Naive thymus-derived CD4-positive, alpha-beta T cell (primary cell): ENCODE measurements at places on chromosomes 6 and 20. TPM values are rescaled to one million over a fixed set of nuclear protein-coding genes. Genes with fewer than 3 reads are reported as not detected.

GRCh38 chr6:105815661-105816555 is 270.2 kb upstream of the PRDM1 start:
- H3K27me3 ChIP-seq, result no peaks in the 10 kb centered on the region
- no peak overlapping the region for H3K27ac ChIP-seq
- H3K36me3 ChIP-seq, result no peaks in the 10 kb centered on the region
- no peaks in the 10 kb centered on the region for H3K4me1 ChIP-seq

DNA sequence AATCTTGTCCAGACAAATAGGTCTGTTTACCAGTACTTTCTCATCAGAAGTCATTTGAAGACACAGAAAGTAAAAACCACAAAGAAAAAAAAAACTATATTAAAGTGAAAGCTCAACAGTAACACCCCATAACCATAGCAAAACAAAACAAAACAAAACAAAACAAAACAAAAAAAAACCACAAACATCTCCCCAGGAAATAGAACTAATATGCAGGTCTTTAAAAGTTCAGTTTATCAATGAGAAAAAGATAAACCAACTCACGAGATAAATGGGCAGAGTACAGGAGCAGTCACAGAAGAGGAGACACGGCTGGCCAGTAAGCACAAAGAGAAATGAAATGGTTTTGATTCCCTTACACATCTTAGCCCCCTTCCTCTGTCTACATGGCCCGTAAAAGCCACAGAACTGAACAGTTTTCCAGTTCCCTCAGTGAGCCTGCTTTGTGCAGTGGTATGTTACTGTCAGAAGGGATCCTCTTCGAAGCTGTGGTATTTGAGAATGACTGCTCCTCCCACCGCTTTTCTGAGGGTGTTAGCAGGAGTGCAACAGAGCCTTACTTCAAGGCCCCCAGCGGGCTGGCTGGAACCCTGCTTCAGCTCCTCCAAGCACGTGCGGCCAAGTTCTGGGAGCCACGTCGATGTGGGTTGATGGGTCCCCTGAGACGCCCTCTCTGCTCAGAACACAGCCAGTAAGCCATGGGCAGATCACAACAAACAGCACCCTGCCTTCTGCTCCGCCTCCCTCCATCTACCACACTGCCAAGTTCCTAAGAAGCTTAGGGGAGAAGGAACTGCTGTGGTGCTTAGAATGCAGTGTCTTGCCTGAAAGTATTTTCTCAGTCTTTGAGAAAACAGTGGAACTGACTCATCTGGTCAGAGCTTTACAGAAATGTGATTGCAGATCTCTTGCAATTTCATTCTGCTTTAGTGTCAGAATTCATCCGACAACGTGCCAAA is 14.0 kb downstream of the UST start:
- no peaks in the 10 kb centered on the region for H3K27me3 ChIP-seq
- H3K4me3 ChIP-seq, result peak overlapping the region; percentile 46

GRCh38 chr6:14659841-14660240 is 542.3 kb downstream of the CD83 start:
- no peaks in the 10 kb centered on the region for H3K27me3 ChIP-seq
- H3K27ac ChIP-seq, result no peak overlapping the region
- H3K4me1 ChIP-seq, result peaks cover 58% of the 10 kb centered on the region
- no peak for DNase-seq
- H3K4me3 ChIP-seq, result no peak overlapping the region

- peaks cover 4% of the 10 kb centered on the region for H3K4me1 ChIP-seq
- H3K27me3 ChIP-seq, result no peaks in the 10 kb centered on the region
- H3K27ac ChIP-seq, result no peak overlapping the region
- no peak for DNase-seq
- no peak overlapping the region for H3K4me3 ChIP-seq
- no peaks in the 10 kb centered on the region for H3K36me3 ChIP-seq
Measured at GRCh38 chr6:151475653-151476523, 17.9 kb upstream of the CCDC170 start.

DNA sequence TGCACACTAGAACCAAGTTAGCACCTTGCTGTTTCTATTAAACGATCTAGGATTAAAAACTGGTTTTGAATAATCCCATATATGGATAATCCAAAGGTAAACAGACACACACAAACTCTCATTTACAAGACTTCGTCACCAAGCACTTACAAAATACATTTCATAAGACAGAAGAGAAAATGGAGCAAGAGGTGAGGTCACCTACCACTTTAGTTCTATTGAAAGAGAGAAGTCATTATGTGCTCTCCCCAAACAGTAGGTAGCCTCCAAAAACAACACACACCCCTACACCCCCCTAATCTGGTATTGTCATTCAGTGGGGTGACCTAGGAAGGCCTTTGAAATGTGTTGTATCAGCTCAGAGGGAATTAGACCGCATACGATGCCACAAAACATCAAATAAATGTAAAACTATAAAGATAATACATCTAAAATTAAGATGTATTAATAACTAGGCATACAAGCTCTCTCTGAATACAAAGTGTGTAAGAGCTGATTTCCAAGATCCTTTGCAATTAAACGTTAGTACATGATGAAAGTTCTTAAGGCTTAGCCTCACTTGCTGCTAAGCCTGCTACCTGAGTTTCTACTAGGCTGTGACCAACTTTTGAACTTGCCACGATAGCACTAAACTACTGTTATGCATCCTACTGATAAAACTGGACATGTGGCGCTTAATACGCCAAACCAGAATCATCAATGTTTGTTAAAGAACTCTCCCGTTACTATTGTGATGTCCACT is 1.6 kb downstream of the SRPK1 start:
- H3K27me3 ChIP-seq, result no peaks in the 10 kb centered on the region
- peak; percentile 18 for DNase-seq
- H3K27ac ChIP-seq, result peak overlapping the region; percentile 76
- peaks cover 12% of the 10 kb centered on the region for H3K4me1 ChIP-seq
- H3K4me3 ChIP-seq, result peak overlapping the region; percentile 81

DNA sequence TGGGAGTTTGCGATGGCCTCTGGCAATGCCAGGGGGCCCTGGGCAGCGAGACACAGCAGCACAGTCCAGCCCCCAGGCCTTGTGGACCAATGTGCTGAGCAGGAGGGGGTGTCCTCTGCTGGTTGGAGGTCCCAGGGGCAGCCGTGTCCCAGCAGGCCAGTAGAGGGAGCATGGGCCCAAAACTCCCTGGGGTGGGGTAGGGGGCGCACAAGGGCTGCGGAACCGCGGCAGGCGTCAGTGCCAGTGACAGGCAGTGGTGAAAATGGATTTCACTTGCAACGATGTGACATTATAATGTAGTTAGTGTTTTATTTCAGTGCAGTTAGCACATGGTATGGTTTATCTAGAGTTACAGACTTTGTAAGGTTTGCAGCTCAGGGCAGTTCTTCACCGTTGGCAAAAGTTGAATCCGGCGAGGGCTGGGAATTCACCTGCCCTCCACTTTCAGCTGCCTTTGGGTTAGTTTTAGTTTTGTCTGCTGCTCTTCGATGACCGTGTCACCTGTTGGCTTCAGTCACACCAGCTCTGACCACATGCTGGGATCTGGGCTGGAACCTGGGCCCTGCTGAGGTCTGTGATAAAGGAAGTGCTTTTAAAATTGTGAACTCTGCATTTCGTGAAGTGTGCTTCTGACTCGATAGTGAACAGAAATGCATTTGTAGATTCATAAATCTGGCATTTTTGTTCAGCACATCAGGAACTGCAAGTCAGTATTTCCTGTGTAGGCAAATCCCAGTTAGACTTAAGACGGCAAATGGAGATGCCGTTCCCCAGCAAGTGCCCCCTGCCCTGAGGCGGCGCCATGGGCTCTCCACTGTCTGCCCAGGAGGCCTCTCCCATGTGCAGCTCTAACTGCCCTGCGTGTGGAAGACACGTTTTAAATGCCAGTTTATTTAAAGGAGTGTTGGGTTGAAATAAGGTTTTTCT is 46.8 kb downstream of the PYGB start:
- H3K4me3 ChIP-seq, result no peak overlapping the region
- no peaks in the 10 kb centered on the region for H3K27me3 ChIP-seq
- no peak overlapping the region for H3K27ac ChIP-seq

GRCh38 chr6:117506907-117507306 is 24.4 kb downstream of the DCBLD1 start:
- no peaks in the 10 kb centered on the region for H3K36me3 ChIP-seq
- no peak overlapping the region for H3K27ac ChIP-seq
- no peak overlapping the region for H3K4me3 ChIP-seq
- DNase-seq, result no peak

DNA sequence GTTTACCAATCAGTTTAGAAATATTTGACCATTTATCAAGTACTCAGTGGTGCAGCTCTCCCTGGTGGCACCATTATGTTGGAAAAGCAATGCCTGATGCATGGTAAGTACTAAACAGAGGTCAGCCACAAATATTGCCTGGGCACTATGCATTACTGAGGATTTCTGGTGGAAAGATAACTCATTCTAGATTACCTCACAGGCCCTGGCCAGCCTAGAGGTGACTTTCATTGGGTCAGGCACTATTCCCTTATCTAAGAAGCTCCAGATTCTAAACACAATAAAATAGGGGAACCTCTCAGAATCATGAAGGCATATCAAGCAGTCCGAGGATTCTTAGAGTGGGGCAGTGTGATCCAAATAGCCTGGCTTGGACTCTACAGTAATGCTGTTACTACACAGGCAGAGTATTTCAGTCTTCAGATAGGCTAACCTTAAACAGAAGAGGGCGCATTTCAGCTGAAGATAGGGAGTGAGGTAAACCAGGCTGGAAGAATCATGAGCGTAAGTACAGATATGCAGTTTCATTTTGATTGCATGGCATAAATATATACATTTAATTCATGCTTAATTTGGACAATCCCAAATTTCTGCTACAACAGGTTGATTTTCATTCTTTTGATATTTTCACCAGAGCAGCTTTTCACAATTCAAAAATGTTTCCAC is 12.1 kb downstream of the LGSN start:
- no peak overlapping the region for H3K27ac ChIP-seq
- H3K27me3 ChIP-seq, result no peaks in the 10 kb centered on the region
- no peaks in the 10 kb centered on the region for H3K36me3 ChIP-seq
- H3K4me3 ChIP-seq, result no peak overlapping the region
- no peaks in the 10 kb centered on the region for H3K4me1 ChIP-seq
- no peak for DNase-seq

- H3K27ac ChIP-seq, result no peak overlapping the region
- no peaks in the 10 kb centered on the region for H3K27me3 ChIP-seq
- no peak overlapping the region for H3K4me3 ChIP-seq
Measured at GRCh38 chr6:35363293-35363750, 21.0 kb downstream of the PPARD start.

DNA sequence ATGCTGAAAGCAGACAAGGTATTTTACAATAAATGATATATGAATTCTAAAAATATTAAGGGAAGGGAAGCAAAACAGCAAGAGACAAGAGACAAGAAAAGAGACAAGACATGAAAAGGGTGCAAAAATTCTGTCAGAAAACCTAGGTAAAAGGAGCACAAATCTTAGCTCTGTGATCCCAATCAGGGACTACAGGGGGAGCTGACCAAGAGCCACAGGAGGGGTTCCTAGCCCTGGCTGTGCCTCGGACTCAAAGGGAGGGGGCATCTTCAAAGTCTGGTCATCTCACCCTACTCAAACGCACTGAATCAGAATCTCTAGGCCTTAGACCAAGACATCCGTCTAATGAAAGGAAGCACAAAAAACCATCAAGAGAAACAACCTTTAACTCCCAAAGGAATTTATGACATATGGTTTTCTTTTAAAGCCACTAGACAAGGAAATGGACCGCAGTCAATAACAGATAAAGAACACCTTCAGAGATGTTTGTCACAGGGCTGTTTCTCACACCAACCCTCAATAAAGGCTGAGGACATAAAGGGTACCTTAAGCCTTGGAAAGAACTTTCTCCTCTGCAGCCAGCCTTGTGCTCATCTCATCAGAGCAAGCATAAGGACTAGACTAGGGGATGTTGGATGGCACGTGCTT is 130.4 kb upstream of the CDYL start:
- no peaks in the 10 kb centered on the region for H3K4me1 ChIP-seq
- no peak for DNase-seq
- no peak overlapping the region for H3K27ac ChIP-seq
- no peaks in the 10 kb centered on the region for H3K36me3 ChIP-seq
- H3K4me3 ChIP-seq, result no peak overlapping the region

GRCh38 chr20:38060536-38060935 is 27.0 kb downstream of the RPRD1B start:
- no peaks in the 10 kb centered on the region for H3K4me1 ChIP-seq
- no peak for DNase-seq
- H3K36me3 ChIP-seq, result peaks cover 31% of the 10 kb centered on the region
- H3K27ac ChIP-seq, result no peak overlapping the region

DNA sequence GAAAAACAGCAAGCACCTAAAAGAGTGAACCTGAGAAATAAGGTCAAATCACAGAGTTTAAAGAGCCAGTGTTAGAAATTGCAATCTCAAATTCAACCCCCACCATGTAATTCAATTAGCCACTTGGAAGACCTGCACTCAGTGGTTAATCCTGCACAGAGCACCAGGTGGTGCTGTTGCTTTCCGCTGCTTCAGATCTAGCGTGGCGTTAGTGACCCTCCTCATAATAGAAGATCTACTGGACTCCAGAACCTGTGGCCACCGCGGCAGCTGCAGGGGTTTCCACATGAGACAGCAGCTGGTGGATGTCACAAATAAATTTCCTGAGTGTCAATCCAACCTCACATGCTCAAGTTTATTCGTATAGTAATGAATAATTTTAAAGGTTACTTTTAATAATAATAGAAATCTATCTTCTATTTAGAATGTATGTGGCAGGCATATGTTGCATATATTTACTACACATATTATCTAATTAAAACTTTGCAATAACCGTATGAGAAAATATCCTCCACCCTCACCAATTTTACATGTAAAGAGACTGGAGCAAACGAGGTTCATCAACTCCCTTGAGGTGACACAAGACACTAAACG is 84.4 kb downstream of the SYNE1 start:
- no peak overlapping the region for H3K4me3 ChIP-seq
- H3K27me3 ChIP-seq, result no peaks in the 10 kb centered on the region
- DNase-seq, result no peak
- H3K27ac ChIP-seq, result no peak overlapping the region

GRCh38 chr20:57223648-57224489 is 42.6 kb downstream of the BMP7 start:
- no peaks in the 10 kb centered on the region for H3K4me1 ChIP-seq
- no peaks in the 10 kb centered on the region for H3K27me3 ChIP-seq
- no peak overlapping the region for H3K27ac ChIP-seq
- H3K36me3 ChIP-seq, result no peaks in the 10 kb centered on the region

GRCh38 chr6:29589423-29590048 is 4.6 kb downstream of the OR2H2 start:
- no peaks in the 10 kb centered on the region for H3K27me3 ChIP-seq
- H3K4me3 ChIP-seq, result no peak overlapping the region
- H3K27ac ChIP-seq, result no peak overlapping the region
- H3K36me3 ChIP-seq, result no peaks in the 10 kb centered on the region
- DNase-seq, result peak; percentile 62

GRCh38 chr6:9224539-9224938 is 789.2 kb upstream of the SLC35B3 start:
- no peak overlapping the region for H3K27ac ChIP-seq
- no peaks in the 10 kb centered on the region for H3K27me3 ChIP-seq
- no peak for DNase-seq
- H3K4me3 ChIP-seq, result no peak overlapping the region
- H3K4me1 ChIP-seq, result no peaks in the 10 kb centered on the region

Gene FHL5
- total RNA-seq, result not detected

Gene SIRPD
- total RNA-seq, result 0.35 TPM

Gene FAM209B
- total RNA-seq, result 3.7 TPM

Gene BEND3
- total RNA-seq, result 4.0 and 4.1 TPM in 2 replicates

Gene ADGRG6
- total RNA-seq, result not detected in 2 replicates

Gene DNAH8
- 0.05 TPM for total RNA-seq

Gene SEMG1
- not detected for total RNA-seq

Gene CNR1
- total RNA-seq, result not detected

Gene OR2B6
- total RNA-seq, result not detected

Gene SLC32A1
- not detected for total RNA-seq

Gene FYN
- total RNA-seq, result 430 TPM

Gene SLC17A1
- not detected for total RNA-seq

Gene CALHM6
- 16.3 TPM for total RNA-seq

Gene CDH26
- 1.6 TPM for total RNA-seq
